ENCODE measurements at places on chromosomes 16 and 17.

DNA sequence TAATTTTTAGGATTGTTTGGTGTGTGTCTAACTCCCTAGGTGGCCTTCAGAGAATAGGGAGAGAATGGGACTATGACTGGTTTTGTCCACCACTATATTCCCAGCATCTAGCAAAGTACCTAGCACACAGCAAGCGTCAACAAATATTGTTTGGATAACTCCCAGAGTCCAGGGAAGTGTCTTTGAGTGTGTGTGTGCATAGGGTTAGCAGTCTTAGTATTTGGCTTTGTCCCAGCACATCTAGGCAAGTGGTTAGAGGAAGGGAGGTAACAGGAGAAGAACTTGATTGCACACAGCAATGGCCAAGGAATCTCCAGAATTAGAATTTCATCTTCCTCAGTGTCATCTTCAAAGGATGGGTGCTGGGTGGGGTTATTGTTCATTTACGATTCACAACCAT is 385.4 kb upstream of the CDH5 start:
- DNase-seq, result no peak

- no peak for DNase-seq
Measured at GRCh38 chr16:29730649-29731048, 15.1 kb downstream of the C16orf54 start.

GRCh38 chr16:49747654-49748053 is 108.3 kb downstream of the ZNF423 start:
- DNase-seq, result no peak

- no peak for DNase-seq
Measured at GRCh38 chr16:49262501-49262900, 19.1 kb downstream of the CBLN1 start.

GRCh38 chr17:63568563-63568962 is 18.3 kb downstream of the DCAF7 start:
- no peak for DNase-seq

- no peak for DNase-seq
Measured at GRCh38 chr16:53936052-53936451, 232.1 kb downstream of the FTO start.

- DNase-seq, result no peak
Measured at GRCh38 chr16:85583491-85584181, 29.5 kb upstream of the GSE1 start.

GRCh38 chr16:75497558-75497957 is 2.3 kb upstream of the CHST6 start:
- no peak for DNase-seq

DNA sequence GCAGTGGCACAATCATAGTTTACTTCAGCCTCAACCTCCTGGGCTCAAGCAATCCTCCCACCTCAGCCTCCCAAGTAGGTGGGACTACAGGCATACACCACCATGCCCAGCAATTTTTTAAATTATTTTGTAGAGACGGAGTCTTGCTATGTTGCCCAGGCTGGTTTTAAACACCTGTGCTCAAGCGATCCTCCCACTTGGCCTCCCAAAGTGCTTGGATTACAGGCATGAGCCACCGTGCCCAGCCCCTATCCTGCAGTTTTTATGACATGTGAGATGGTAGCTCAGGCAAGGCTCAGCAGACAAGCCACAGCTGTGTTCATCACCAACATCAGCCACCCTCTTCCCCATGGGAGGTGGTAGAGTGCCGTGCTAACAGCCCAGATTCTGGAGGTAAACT is 46.2 kb upstream of the TNRC6A start:
- DNase-seq, result no peak

GRCh38 chr17:38751144-38751807 is 1.3 kb upstream of the PSMB3 start:
- no peak for DNase-seq

- DNase-seq, result no peak
Measured at GRCh38 chr17:77068915-77069314, 71.9 kb upstream of the SEC14L1 start.

GRCh38 chr17:4332296-4332970 is 34.0 kb downstream of the UBE2G1 start:
- DNase-seq, result no peak

Data from activated T-cell treated with anti-CD3 and anti-CD28 coated beads for 4 hours (primary cell).